NK-92 treated with Interleukin-12 subunit alpha and Interleukin-12 subunit beta, amount 100 ng/mL, for 24 hours (cell line): ENCODE measurements at places on chromosomes 3 and 15.

DNA sequence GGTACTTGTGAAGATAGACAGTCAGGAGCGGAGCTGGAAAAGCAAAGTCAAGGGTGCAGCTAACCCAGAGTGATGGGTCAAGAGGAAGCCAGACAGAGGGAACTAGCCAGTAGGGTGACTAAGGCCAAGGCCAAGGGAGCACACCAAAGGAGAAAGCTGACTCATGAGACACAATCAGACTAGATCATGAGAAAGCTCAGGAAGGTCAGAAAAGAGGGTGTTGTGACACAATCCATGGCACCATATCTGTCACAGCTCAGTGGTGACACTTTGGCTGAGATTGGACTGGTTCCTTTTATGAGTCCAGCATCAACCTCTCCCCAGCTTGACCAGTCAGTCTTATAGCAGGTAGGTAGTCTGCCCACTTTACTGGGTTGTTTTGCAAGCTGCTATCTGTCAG lies 22.2 kb downstream of the P2RY1 start:
- DNase-seq, result no peak

DNA sequence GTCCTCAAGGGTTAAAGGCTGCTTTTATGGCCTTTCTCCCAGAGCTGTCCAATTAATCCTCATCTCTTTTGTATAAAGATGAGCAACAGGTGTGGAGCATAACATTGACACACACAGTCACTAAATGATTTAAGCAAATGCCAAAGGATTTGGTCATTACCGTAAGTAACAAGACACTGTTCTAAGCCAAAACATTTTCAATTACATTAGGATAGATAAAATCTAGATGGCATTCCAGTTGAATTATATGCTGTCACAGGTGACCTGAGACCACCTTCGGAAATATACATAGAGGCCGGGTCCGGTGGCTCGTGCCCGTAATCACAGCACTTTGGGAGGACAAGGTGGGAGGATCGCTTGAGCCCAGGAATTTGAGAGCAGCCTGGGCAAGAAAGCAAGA lies 105.3 kb upstream of the UBE3A start:
- DNase-seq, result no peak

DNA sequence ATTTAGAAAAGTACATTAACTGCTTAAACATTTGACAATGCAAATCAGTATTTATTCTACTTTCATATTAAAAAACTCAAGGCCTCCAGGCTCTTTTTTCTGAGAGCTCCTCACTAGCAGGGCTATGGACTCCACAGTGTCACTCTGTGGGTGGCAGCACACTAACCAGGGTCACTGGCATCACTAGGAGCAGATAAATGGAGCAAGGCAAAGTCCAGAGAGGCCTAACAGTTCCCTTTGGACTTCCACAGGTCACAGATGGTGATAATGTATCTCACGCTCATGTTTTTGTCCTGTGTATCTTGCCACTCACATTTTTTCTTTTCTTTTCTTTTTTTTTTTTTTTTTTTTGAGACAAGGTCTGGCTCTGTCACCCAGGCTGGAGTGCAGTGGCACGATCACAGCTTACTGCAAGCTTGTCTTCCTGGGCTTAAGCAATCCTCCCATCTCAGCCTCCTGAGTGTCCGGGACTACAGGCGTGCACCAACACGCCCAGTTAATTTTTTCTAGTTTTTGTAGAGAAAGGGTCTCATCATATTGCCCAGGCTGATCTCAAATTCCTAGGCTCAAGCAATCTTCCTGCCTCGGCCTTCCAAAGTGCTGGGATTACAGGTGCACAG lies 7.8 kb downstream of the SPG21 start:
- DNase-seq, result no peak

DNA sequence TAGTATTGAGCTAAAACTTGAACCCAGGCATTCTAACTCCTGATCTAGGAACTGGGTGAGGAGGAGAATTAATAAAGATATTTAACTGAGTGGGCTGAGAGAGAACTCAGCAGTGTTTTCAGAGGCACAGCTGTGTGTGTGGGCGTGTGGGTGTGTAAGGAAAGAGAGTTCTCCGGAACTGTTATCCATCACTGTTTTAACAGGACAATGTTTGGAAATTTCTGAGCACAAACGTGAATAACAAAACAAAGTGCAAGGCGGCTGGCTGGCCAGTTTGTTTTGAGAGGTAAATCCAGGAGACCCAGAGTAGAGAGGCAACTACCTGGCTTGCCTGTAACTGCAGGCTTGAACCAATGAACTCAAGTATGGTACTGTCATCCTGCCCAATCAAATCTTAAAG lies 5.0 kb upstream of the PTPN9 start:
- DNase-seq, result no peak

- DNase-seq, result no peak
Observed at GRCh38 chr3:62586356-62586755, 213.0 kb upstream of the FEZF2 start.
